ENCODE measurements at places on chromosomes 2 and 18.

- H3K27ac ChIP-seq: no peak overlapping the region
- H3K4me3 ChIP-seq: no peak overlapping the region
- no peaks in the 10 kb centered on the region for H3K4me1 ChIP-seq
Measured at GRCh38 chr2:217897091-217897715, 105.6 kb downstream of the TNS1 start.

- H3K36me3 ChIP-seq: no peaks in the 10 kb centered on the region
- H3K27ac ChIP-seq: no peak overlapping the region
- DNase-seq: no peak
- H3K27me3 ChIP-seq: no peaks in the 10 kb centered on the region
- H3K4me1 ChIP-seq: no peaks in the 10 kb centered on the region
Measured at GRCh38 chr2:231276987-231277386, 78.6 kb downstream of the ARMC9 start.

DNA sequence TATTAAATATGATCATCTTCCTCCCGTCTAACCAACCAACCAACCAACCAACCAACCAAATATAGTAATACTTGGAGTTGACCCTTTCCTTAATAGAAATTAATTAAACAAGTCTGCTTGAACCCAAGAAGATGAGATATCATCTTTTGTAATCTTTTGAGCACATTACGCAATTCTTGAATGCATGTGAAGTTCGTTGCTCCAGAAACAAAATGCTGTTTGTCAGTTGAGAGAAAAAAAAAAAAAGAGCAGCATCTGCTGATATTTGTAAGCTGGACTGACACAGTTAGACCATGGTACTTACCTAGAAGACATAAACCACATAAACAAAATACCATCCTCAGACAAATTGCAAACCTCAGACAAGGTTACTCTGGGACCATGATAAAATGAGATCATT lies 9.2 kb upstream of the SERPINB2 start:
- no peak overlapping the region for H3K27ac ChIP-seq
- no peak for DNase-seq
- H3K4me3 ChIP-seq: no peak overlapping the region
- H3K4me1 ChIP-seq: no peaks in the 10 kb centered on the region
- H3K36me3 ChIP-seq: no peaks in the 10 kb centered on the region
- H3K27me3 ChIP-seq: no peaks in the 10 kb centered on the region

DNA sequence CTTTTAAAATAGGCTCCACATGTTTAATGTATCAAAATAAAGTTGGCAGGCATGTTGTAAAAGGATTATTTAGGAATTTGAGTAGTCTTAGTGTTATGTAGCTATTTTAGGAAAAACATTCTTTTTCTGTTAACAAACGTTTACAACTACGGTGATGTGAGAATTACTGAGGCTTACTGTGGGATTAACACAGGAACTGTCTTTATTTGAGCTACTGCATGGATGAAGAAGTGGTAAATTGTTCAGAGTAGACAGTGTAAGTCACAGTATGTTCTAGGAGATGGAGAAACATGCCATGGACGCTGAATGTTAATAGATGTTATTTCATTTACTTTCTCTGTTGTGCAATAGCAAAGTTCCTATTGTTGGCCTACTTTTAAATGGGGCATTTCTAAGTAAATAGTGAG lies 1.6 kb downstream of the PPM1B start:
- peak overlapping the region; percentile 89 for H3K4me3 ChIP-seq
- H3K27ac ChIP-seq: peak overlapping the region; percentile 94
- no peaks in the 10 kb centered on the region for H3K36me3 ChIP-seq
- H3K4me1 ChIP-seq: peaks cover 16% of the 10 kb centered on the region
- H3K27me3 ChIP-seq: no peaks in the 10 kb centered on the region

DNA sequence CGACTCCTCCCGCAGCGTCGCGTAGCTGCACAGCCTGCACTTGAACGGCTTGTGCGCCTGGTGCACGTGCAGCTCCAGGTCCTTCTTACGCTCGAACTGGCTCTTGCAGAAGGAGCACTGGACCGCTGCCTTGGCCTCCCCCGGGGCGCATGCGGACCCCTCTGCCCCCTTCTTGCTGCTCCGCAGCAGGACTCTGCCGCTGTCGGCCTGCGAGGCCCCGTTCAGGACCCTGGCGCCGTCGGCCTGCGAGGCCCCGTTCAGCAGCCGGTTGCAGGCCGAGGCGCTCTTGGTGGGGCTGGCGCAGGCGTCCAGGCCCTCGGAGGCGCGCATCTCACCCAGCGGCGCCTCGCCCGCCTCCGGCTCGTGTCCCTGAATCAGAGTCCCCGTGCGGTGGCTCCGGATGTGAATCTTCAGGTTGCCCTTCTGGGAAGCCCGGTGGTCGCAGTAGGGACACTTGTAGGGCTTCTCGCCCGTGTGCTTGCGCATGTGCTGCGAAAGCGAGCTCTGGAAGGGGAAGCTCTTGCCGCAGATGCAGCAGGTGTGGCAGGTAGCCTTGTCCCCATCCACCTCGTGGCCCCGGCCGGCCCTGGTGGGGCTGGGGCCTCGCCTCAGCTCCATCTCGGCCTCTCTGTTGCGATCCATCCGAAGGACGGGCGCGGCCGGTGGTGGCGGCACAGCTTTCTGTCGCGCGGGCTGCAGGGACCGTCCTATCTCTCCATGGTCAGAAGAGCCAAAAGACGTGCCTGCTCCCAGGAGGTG lies 52.5 kb downstream of the ZNF516 start:
- H3K36me3 ChIP-seq: no peaks in the 10 kb centered on the region
- no peaks in the 10 kb centered on the region for H3K27me3 ChIP-seq
- H3K4me1 ChIP-seq: no peaks in the 10 kb centered on the region
- no peak overlapping the region for H3K27ac ChIP-seq
- H3K4me3 ChIP-seq: no peak overlapping the region

- H3K27me3 ChIP-seq: no peaks in the 10 kb centered on the region
- peaks cover 25% of the 10 kb centered on the region for H3K4me1 ChIP-seq
- DNase-seq: no peak
- no peak overlapping the region for H3K27ac ChIP-seq
- H3K36me3 ChIP-seq: peaks cover 34% of the 10 kb centered on the region
- H3K4me3 ChIP-seq: no peak overlapping the region
Measured at GRCh38 chr2:27431395-27431794, 3.0 kb downstream of the NRBP1 start.

GRCh38 chr2:176202491-176202890 lies 14.0 kb downstream of the HOXD1 start:
- H3K27me3 ChIP-seq: peaks cover 4% of the 10 kb centered on the region
- no peak overlapping the region for H3K27ac ChIP-seq
- no peak overlapping the region for H3K4me3 ChIP-seq
- H3K36me3 ChIP-seq: no peaks in the 10 kb centered on the region

DNA sequence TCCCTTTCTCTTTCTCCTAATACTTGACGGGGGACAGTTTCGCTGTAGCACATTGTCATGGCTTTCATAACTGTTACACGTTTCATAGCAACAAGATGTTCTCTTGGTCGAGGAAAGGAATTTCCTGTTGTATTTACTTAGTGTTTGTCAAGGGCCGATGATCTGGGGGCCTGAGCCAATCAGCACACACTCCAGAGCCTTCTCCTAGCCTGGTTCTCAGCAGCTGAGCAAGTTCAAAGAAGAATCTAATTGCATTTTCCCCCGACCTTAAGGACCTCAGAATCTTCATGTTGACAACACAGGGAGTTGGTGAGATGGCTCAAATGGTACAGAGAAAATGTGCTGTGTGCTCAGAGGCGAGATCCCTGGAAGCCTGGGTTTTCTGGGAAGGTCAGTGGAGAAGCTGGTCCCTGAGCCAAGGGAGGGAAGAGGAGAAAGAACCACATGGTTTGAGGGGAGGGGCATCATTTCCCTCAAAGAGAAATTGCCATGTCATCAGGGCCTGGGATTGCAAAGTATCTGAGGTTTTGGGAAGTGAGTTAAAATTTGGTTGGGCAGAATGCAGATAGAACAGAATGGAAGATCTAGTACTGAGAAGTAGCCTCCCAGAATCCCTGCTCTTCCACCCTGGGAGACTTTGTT lies 76.9 kb upstream of the AGAP1 start:
- DNase-seq: no peak
- no peaks in the 10 kb centered on the region for H3K36me3 ChIP-seq
- no peaks in the 10 kb centered on the region for H3K4me1 ChIP-seq
- H3K27me3 ChIP-seq: no peaks in the 10 kb centered on the region

- H3K27me3 ChIP-seq: no peaks in the 10 kb centered on the region
- no peaks in the 10 kb centered on the region for H3K36me3 ChIP-seq
- no peak overlapping the region for H3K4me3 ChIP-seq
- no peak overlapping the region for H3K27ac ChIP-seq
- no peak for DNase-seq
- no peaks in the 10 kb centered on the region for H3K4me1 ChIP-seq
Measured at GRCh38 chr2:206937555-206937954, 1.8 kb upstream of the CPO start.

DNA sequence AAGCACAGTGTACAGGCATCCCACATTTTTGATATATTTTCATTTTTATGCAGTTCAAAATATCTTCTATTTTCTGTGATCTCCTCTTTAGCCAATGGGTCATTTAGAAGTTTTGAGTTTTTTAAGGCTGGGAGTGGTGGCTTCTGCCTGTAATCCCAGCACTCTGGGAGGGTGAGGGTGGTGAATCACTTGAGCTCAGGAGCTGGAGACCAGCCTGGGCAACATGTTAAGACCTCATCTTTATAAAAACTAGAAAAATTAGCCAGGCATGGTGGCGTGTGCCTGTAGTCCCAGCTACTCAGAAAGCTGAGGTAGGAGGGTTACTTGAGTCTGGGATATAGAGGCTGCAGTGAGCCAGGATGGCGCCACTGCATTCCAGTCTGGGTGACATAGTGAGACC lies 17.8 kb downstream of the UBR3 start:
- H3K4me1 ChIP-seq: peaks cover 4% of the 10 kb centered on the region
- DNase-seq: no peak
- no peak overlapping the region for H3K4me3 ChIP-seq
- H3K27ac ChIP-seq: no peak overlapping the region

DNA sequence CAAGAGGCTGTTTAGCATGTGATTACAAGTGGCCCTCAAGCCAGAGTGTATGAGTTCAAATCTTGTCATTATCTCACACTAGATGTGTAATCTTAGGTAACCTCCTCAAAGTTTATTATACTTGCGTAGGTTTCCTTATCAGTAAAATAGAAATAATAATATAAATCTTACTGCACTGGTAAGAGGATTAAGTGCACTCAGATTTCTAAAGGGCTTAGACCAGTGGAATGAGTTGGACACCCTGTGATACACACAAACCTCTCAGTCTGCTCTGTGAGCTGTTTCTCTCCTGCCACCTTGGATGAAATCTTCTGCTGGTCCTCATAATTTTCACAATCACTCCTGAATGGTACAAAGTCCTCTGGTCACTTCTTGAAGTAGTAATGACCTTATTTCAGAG lies 145.4 kb upstream of the ZNF516 start:
- no peak for DNase-seq
- no peaks in the 10 kb centered on the region for H3K36me3 ChIP-seq
- H3K27ac ChIP-seq: no peak overlapping the region
- no peaks in the 10 kb centered on the region for H3K4me1 ChIP-seq
- H3K27me3 ChIP-seq: no peaks in the 10 kb centered on the region

DNA sequence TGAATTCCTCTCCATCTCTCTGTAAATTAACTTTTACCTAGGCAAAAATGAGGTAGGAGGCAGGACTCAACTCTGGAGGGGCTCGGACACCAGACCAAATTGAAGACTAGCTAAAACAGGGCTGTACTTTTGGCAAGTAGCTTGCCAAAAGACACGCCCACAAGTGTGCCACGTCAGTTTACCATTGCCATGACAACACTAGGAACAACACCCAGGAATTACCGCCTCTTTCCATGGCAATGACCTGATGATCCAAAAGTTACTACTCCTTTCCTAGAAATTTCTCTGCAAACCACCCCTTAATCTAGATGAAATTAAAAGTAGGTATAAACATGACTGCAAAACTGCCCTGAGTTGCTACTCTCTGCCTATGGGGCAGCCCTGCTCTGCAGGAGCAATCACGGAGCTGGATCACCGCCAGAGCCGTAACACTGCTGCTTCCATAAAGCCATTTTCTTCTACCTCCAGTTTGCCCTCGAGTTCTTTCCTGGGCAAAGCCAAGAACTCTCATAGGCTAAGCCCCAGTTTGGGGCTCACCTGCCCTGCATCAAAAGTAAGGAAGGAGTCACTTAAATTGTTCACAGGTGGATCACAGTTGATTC lies 66.0 kb upstream of the FAM136A start:
- no peak overlapping the region for H3K27ac ChIP-seq
- DNase-seq: no peak
- no peaks in the 10 kb centered on the region for H3K27me3 ChIP-seq
- no peaks in the 10 kb centered on the region for H3K4me1 ChIP-seq
- H3K4me3 ChIP-seq: no peak overlapping the region
- no peaks in the 10 kb centered on the region for H3K36me3 ChIP-seq

- no peaks in the 10 kb centered on the region for H3K27me3 ChIP-seq
- no peaks in the 10 kb centered on the region for H3K4me1 ChIP-seq
- DNase-seq: no peak
Measured at GRCh38 chr2:167826906-167827305, 420.5 kb downstream of the STK39 start.

DNA sequence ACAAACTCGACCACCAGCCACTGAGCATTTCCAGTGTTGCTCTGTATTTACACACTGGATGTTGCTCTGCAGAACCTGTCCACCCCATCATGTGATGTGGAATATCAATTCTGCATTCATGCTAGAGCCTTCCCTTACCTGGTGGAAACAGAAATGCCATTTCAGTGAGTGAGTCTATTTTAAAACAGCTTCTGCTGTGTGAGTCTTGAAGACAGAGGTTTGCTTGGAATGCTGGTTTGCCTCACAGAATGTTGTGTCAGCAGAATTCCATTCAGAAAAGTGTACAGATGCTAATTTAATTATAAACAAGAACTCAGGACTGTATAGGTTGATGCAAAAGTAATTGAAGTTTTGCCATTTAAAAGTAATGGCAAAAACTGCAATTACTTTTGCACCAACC lies 118.3 kb downstream of the MAP3K20 start:
- DNase-seq: no peak
- H3K4me3 ChIP-seq: no peak overlapping the region
- H3K36me3 ChIP-seq: no peaks in the 10 kb centered on the region
- H3K27ac ChIP-seq: no peak overlapping the region
- H3K4me1 ChIP-seq: no peaks in the 10 kb centered on the region

DNA sequence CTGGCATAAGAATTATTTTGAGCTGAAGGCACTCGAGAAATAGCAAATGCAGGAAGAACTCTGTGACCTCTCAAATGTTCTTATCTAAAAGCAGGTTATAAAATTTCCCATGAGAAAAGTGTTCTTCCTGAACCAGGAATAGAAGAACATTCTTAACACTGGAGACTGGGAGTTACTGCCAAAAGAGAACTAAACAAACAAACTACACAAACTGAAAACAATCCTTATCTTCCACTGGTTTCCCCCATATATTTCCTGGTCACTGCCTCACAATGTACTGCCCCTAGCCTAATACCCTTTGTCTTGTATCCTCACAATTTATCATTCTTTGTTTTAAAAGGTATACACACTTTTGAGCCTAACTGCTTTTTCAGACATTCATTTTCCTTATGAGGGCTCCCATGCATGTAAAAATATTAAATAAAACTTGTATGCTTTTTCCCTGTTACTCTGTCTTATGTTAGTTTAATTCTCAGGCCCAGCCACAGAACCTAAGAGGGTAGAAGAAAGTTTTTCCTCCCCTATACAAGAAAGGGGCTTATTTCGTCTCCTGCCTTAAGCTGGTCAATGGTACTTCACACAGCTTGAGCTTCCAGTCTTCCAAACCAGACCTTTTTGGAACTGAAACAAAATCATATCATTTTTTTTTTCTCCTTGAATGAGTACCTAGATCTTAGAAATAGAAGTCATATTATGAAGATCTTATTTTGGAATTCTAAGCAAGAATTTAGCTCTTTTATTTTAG lies 110.6 kb downstream of the MSTN start:
- no peak overlapping the region for H3K27ac ChIP-seq
- DNase-seq: no peak
- H3K4me3 ChIP-seq: no peak overlapping the region

GRCh38 chr18:7207366-7207915 lies 23.4 kb upstream of the LRRC30 start:
- no peak overlapping the region for H3K27ac ChIP-seq
- H3K27me3 ChIP-seq: no peaks in the 10 kb centered on the region
- no peaks in the 10 kb centered on the region for H3K36me3 ChIP-seq
- H3K4me1 ChIP-seq: no peaks in the 10 kb centered on the region
- no peak for DNase-seq
